T-helper 1 cell (primary cell): ENCODE measurements at places on chromosomes 11 and 22.

DNA sequence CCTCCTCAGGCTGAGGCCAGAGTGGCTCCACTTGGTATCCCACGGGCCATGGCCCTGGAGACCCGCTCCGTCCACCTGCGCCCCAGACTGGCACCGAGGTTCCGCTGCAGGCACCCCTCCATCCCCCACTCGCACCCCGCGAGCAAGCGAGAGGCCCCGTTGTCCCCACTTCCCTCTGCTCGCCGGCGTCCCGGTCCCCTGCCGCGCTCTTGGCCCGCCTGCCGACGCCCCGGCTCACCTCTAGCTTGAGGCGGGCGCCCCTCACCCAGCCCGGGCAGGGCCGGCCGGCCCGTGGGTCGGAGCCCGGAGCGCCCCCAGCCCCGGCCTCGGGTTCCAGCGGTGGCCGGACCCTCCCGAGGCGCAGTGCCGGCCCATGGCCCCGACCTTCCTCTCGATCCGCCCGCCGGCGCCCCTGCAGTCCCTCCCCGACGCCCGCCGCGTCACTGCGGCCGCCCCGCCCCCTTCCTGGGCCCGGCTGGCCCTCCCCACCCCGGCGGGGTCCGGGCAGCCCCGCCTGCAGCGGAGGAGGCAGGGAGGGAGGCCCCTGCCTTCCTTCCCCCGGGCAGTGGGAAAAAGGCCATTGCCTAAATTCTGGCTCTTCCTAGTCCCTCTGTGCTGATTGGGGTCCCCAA lies at the start of gene PITPNM1:
Gene PITPNM1 (minus strand): TSS at position 414 of the 632 bp plus-strand sequence. CDS start 1,183 bp downstream, outside the sequence.
- DNase-seq, result peak; percentile 60

- no peak for DNase-seq
Measured at GRCh38 chr11:117281159-117281558, 10.0 kb upstream of the BACE1-AS start.

DNA sequence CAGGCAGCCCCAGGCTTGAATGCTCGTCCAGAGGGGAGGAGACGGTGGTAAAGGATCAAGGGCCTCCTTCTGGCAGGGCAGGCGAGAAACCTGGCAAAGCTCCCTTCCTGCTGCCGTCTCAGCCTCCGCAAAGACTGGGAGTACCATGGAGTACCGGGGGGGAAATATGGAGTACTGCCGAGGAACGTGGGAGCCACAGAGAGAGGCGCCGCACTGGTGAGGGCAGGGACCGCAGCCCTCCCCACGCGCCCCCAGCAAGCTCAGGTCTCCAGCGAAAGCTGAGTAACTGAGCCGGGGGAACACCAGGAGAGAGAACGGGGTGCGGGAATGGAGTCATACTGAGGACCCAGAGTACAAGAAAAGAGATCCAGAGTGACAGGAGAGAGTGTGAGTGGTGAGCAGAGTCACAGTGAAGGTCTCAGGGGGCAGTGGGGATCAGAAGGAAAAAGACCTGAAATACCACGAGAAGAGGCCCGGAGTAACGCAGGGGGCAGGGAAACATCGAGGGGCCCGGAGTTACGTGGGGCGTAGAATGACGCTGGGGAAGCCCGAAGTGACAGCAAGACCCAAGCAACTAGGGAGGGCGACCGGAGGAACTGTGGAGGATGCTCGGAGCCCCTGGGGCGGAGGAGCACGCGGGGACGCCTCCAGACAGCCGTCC lies 740 bp downstream of the EML3 start:
- no peak for DNase-seq

GRCh38 chr11:61475433-61475832 lies 33.1 kb upstream of the LRRC10B start:
- DNase-seq, result no peak

GRCh38 chr22:36356708-36357624 lies 30.8 kb downstream of the MYH9 start:
- peak; percentile 55 for DNase-seq

DNA sequence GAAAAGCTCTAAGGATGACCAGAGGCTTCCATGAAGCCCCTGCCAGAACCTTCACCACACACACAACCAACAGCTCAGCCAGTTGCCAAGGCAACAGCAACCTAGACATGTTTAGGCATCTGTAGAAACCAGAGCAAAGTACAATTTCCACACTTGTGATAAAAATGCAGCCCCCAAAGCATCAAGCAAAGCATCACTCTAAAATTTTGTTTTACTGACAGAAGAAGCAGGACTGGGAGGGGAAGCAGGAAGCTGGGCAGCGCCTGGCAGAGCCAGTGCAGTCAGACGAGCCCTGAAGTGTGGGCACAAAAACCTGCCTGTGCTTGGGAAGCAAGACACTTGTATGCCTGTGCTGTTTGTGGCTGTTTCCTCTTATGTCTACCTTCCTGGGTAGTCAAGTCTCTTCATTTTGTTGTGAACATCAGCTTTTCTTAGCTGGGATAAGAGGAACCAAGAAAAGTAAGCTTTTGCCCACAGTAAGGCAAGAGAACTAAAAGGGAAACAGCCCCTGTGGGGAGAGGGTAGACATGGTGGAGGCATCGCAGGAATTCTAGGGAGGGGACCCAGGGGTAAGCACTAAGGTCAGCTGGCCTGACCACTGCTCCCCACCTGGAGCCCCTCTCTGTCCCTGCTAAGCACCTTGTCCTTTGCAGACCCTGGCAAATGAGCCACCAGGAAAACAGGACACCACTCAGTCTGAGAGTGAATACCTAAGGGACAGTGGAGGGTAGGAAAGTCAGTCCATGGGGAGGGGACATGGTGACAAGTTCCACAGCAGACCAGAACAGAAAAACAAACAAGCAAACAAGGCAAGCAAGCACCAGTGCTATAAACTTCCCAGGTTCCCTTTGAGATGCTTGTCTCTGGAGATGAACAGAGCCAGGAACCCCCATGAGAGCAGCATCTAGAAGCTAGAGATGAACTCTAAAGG lies 13.4 kb downstream of the PACSIN2 start:
- DNase-seq, result no peak

- no peak for DNase-seq
Measured at GRCh38 chr11:128532572-128533091, 54.7 kb downstream of the ETS1 start.

DNA sequence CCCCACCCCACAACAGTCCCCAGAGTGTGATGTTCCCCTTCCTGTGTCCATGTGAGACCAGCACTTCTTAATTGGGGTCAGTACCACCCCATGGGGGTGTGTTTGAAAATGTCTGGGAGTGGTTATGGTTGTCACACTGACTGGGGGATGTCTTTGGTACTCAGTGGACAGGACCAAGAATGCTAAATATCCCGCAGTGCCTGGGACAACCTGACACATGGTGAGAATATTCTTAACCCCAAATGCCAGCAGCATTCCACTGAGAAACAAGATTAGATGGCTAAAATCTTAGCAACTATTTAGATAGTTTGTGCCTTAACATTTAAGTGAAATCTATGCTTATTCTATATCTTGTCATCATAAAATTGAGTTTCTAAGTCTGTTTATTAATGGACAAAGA lies 177.5 kb upstream of the ZBED5 start:
- DNase-seq, result no peak

GRCh38 chr11:46599340-46600193 lies 5.7 kb upstream of the AMBRA1 start:
- DNase-seq, result no peak

DNA sequence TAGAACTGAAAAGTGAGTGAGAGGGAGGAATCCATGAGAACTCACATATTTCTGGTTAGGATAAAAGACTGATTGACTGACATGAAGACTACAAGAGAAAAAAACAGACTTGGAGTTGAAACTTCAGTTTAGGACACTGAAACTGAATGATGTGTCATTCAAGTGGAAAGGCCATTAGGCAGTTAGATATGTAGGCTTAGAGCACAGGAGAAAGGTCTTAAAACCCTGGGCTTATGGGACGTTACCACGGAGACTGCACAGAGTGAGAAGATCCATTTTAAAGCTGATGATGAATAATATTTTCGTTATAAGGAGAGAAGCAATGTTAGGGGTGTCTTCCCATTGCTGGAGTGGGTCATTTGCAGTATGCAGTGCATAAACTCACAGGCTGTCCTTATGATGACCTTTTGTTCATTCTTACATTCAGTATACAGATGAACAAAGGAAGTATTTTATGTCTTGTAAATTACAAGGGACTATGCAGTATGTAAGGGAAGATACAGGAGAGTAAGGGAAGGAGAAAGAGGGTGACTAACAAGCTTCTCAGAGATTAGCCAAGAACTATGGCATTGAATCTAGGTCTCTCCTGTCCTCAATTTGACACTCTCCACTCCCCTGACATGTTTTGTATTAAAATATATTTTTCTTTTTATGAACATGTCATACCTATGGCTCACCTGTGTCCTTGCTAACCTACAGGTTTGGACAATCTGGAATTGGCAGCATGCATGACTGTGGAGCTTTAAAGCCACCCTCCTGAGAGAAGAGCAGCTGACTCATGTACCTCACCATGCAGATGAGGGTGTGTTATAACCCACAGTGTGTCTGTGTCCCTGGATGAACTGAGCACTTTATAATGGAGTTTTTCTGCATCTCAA lies 63.7 kb downstream of the MAML2 start:
- no peak for DNase-seq
